GM04503 (cell line): ENCODE measurements at places on chromosomes 6 and 20.

GRCh38 chr20:10902576-10903282, 228.9 kb upstream of the JAG1 start:
- DNase-seq = peak; percentile 82

DNA sequence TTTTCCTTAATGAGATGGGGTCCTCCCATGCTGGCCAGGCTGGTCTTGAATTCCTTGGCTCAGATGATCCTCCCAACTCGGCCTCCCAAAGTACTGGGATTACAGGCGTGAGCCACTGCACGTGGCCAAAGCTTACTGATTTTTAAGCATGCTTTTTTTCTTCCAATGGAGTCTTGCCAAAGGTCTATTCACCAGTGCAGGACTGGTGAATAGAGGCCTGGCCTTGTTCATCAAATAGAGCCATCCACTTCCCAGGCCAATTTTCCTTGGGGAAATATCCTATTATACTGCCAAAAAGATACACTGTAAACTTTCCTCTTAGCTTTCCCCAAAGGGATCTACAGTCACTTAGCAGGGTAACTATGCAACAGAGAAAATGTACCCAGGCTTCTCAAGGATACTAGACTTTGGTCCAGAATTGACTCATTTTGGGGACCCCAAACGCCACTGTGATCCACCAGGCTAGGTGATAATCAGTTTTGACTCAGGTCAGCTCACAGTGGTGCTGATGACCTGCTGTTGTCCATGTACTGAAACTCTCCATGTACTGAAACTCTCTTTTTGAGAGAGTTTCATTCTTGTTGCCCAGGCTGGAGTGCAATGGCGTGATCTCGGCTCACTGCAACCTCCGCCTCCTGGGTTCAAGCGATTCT, 91.8 kb downstream of the REPS1 start:
- DNase-seq = no peak

DNA sequence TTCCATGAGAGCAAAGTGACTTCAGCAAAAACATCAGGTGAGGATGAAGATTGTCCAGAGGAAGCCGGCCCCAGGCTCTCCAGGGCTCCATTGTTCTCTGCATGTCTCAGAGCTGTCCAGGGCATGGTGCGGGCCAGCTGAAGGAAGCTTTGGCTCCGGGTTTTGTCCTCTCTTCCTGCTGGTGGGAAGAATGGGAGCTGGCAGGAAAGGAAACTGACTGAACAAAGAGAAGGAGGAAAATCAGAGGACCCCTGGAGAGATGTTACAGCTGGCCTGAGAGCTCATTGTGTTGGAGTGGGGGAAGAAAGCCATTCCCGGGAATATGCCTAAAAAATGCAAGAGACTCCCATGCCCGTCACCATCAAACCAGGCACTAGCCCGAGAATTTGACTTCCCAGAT, 27.1 kb downstream of the PRND start:
- no peak for DNase-seq

GRCh38 chr20:35551503-35551902, 9.6 kb downstream of the ERGIC3 start:
- no peak for DNase-seq

DNA sequence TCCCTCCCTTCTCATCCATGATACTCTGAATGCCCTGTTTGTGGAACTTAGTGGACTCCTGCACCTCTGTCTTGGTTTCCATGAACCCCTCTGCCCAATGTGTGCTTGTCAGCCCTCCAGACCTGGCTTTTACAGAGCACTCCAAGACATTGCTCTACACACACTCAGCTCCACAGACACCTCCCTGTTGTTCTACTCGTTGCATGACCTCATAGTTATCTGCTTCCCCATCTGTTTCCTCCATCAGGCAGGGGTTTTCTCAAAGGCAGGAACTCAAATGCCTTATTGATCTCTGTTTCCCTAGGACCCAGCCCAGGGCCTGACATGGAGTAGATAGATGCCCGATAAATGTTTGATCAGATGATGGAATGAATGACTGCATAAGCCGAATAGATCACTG, 13.3 kb downstream of the PLCG1 start:
- no peak for DNase-seq

DNA sequence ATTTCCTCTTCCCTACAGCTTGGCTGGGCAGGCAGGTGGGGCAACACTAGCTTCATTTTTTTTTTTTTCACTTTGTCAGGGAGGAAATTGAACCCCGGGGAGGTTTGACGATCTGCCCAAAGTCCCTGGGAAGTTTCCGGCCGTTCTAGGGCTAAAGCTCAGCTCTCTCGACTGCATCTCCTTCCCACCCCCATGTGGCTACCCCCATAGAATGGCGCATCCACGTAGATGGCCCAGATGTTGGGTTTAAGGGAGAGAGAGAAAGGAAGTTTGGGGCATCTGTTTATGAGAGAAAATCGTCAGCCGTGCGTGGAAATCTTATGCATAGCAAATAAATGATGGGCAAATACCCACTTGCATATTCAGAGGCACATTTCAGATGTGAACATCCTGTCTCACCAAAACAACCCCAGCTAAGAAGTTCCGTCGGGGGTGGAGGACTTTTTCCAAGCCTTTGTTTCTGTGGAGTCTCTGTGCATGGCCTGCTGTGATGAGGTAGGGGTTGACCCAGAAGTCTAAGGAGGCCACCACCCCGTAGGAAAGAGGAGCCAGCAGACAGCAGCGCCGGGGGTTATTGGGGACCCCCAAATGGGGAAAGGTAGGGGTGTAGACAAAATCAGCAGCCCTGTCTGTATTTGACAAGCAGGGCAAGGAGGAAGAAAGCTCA, 40.5 kb upstream of the ZNF831 start:
- DNase-seq = no peak

GRCh38 chr6:76418560-76419223, 346.2 kb upstream of the IMPG1 start:
- no peak for DNase-seq
